ENCODE measurements at places on chromosomes 6 and 20. TPM values are rescaled to one million over a fixed set of nuclear protein-coding genes. Genes with fewer than 3 reads are reported as not detected.

Gene CLDN20
- total RNA-seq, result not detected

Gene NRSN1
- not detected for total RNA-seq

Gene WRNIP1
- total RNA-seq, result 61.8 TPM

Gene C6orf120
- 37.9 TPM for total RNA-seq

Gene GMPR
- 33.0 TPM for total RNA-seq

All from mammary microvascular endothelial cell (primary cell).